ENCODE measurements at places on chromosomes 12 and 14. TPM values are rescaled to one million over a fixed set of nuclear protein-coding genes. Genes with fewer than 3 reads are reported as not detected.

DNA sequence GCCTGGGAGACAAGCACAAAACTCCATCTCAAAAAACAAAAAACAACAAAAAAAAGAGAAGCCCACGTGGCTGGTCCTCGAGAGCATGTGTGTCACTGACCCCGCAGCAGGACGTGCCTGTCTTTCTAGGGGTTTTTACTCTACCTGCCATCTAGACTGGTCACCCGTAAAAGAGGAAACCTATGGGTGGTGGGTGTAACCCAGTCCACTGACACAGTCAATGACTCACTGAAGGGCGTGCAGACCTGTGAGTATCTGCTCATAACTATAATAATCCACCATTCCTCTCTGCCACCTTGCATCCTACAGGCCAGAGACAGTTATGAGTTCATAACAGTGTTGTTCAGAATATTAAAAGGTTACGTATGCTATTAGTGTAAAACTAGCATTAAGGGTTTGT, 4.6 kb downstream of the GOLGA3 start:
- peaks cover 69% of the 10 kb centered on the region for H3K36me3 ChIP-seq
- no peak overlapping the region for H3K27ac ChIP-seq
- H3K4me3 ChIP-seq = no peak overlapping the region
- H3K27me3 ChIP-seq = no peaks in the 10 kb centered on the region
- peaks cover 22% of the 10 kb centered on the region for H3K4me1 ChIP-seq
- DNase-seq = no peak

DNA sequence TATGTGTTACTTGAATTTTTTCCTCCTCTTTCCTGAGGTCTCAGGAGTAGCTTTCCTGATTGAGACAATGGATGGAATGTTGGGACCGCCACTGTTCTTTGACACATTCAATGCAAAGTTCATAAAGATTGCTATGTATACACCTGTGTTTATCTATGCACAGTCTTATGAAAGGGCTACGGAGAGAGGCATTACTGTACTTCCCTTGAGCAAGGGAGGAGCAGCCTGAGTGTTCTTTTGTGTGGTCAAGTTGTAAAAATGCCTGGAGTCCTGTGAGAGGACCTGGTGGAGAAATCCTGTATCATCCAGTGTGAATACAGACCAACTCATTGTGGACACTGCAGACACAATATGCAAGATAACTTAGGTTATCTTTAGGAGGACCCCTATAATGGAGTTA, 1.2 kb downstream of the SRGAP1 start:
- H3K27ac ChIP-seq = no peak overlapping the region
- no peak for DNase-seq
- peaks cover 45% of the 10 kb centered on the region for H3K27me3 ChIP-seq
- H3K4me3 ChIP-seq = no peak overlapping the region
- H3K4me1 ChIP-seq = peaks cover 8% of the 10 kb centered on the region

DNA sequence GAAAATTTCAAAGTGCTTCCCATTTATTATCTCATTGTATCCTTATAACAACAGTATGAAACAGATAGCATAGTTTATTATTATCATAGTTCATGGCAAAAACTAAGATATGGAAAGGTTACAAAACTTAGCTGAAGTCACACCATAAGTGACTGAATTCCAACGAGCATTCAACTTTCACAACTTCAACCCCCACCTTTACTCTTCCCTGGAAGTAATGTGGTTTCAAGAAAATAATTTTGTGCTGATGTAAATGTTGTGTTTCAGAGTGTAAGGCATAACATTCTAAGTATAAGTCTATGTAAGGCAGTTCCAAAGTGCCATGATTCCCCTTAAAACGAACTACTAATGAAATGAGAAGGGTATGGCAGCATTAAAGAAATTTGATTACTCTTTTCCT, 454.5 kb downstream of the BCAT1 start:
- no peak overlapping the region for H3K4me3 ChIP-seq
- H3K27me3 ChIP-seq = no peaks in the 10 kb centered on the region
- no peak overlapping the region for H3K27ac ChIP-seq

DNA sequence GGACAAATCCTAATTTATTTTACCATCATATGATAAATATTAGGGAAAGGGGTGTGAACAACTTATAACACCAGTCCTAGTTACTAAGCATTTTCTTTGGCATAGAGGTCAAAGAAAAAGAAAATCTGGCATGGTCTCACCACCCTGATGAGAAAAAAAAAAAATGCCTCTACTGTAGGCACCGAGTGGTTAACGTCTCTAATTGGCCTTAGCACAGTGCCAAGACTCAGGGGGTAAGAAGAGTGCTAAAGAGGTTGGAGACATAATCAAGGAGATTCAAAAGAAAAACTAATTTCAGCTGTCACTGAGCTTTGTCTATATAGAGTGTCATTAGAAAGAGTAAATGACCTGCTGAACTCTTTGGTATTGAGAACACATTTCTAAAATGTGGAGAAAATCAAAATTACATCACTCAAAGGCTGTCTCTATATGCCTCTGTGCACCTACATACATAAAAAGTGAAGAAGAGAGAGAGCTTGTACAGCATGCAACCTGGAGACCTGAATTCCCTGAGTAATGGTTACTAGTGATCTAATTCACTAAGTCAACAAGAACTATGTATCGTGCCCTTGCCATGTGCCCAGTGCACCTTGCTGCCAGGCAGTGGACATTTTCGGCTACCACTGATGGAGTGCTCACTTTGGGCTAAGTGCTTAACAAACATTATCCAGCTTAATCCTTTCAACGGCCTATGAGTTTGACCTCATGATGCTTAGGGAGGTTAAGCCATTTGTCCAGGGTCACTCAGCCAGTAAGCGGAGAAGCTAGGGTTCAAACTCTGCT, 113.8 kb upstream of the G2E3 start:
- no peaks in the 10 kb centered on the region for H3K27me3 ChIP-seq
- no peaks in the 10 kb centered on the region for H3K36me3 ChIP-seq
- H3K27ac ChIP-seq = no peak overlapping the region
- DNase-seq = no peak
- H3K4me1 ChIP-seq = no peaks in the 10 kb centered on the region

DNA sequence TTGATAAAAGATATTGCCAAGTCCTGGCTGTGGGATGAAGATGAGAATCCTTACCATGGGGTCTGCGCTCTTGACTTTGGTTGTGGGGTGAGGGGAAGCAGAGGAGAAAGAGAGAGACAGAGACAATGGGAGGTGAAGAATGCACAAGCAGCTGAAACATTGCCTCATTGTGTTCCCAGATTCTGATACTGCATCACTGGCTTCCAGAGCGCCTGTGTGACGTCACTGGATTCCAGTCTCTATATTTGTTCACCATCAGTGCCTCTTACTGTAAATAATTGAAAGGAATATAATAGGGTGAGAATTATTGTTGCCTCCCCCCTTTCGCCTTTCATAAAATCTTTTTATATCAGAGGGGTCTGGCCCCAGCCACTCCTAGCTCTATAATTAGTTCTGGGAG, 188.9 kb upstream of the NTF3 start:
- no peaks in the 10 kb centered on the region for H3K4me1 ChIP-seq
- no peak overlapping the region for H3K27ac ChIP-seq
- no peak overlapping the region for H3K4me3 ChIP-seq
- no peak for DNase-seq

GRCh38 chr12:20525064-20525610, 156.8 kb downstream of the PDE3A start:
- no peaks in the 10 kb centered on the region for H3K27me3 ChIP-seq
- H3K4me3 ChIP-seq = no peak overlapping the region
- H3K4me1 ChIP-seq = no peaks in the 10 kb centered on the region
- no peaks in the 10 kb centered on the region for H3K36me3 ChIP-seq
- no peak for DNase-seq
- no peak overlapping the region for H3K27ac ChIP-seq

GRCh38 chr12:115394496-115395220, 710.7 kb upstream of the TBX3 start:
- no peaks in the 10 kb centered on the region for H3K27me3 ChIP-seq
- no peaks in the 10 kb centered on the region for H3K36me3 ChIP-seq
- no peak for DNase-seq
- H3K27ac ChIP-seq = no peak overlapping the region
- no peak overlapping the region for H3K4me3 ChIP-seq

GRCh38 chr12:59389968-59390576, 205.8 kb upstream of the SLC16A7 start:
- no peaks in the 10 kb centered on the region for H3K36me3 ChIP-seq
- DNase-seq = no peak

GRCh38 chr12:83097643-83098342, 411.1 kb downstream of the TMTC2 start:
- H3K27me3 ChIP-seq = no peaks in the 10 kb centered on the region
- H3K27ac ChIP-seq = no peak overlapping the region
- H3K4me3 ChIP-seq = no peak overlapping the region
- H3K36me3 ChIP-seq = no peaks in the 10 kb centered on the region

GRCh38 chr14:102394717-102395375, 32.1 kb downstream of the TECPR2 start:
- H3K4me3 ChIP-seq = peak overlapping the region; percentile 12
- no peaks in the 10 kb centered on the region for H3K27me3 ChIP-seq
- H3K4me1 ChIP-seq = peaks cover 6% of the 10 kb centered on the region
- peaks cover 34% of the 10 kb centered on the region for H3K36me3 ChIP-seq
- peak; percentile 60 for DNase-seq

- peaks cover 65% of the 10 kb centered on the region for H3K36me3 ChIP-seq
- H3K4me3 ChIP-seq = peak overlapping the region; percentile 87
- DNase-seq = peak; percentile 78
- peak overlapping the region; percentile 98 for H3K27ac ChIP-seq
Measured at GRCh38 chr14:100070310-100070709, 5.1 kb downstream of the EVL start.

GRCh38 chr14:61950340-61950739, 188.1 kb downstream of the SNAPC1 start:
- DNase-seq = no peak
- H3K36me3 ChIP-seq = no peaks in the 10 kb centered on the region
- no peak overlapping the region for H3K27ac ChIP-seq

GRCh38 chr12:99389751-99390150, 257.8 kb upstream of the GARIN6 start:
- no peaks in the 10 kb centered on the region for H3K27me3 ChIP-seq
- H3K4me1 ChIP-seq = no peaks in the 10 kb centered on the region
- no peak for DNase-seq
- H3K4me3 ChIP-seq = no peak overlapping the region

DNA sequence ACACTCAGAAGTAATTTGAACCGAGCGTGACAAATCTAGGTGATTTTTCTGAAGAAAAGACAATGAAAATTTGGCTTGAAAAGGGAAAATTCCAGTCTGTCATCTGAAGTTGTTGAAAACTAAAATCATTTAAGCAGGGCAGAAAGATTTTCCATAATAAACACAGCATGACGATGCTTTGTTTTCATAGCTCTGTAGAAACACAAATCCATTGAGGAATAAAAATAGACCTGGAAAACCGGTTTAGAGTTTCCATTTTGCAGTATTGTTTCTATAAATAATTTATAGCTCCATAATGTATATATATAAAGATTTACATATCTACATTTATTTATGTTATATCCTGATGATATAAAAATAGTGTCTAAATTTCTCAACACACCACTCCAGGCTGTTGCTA, 1918.5 kb upstream of the FLRT2 start:
- DNase-seq = no peak
- H3K4me1 ChIP-seq = no peaks in the 10 kb centered on the region
- no peak overlapping the region for H3K27ac ChIP-seq
- H3K27me3 ChIP-seq = no peaks in the 10 kb centered on the region
- H3K36me3 ChIP-seq = no peaks in the 10 kb centered on the region

GRCh38 chr14:85221832-85222231, 308.1 kb upstream of the FLRT2 start:
- no peak for DNase-seq
- no peak overlapping the region for H3K4me3 ChIP-seq

HCAR3 gene
- 0.84 TPM for total RNA-seq

ITGB7 gene
- total RNA-seq = 239 TPM

PRPH gene
- total RNA-seq = not detected

OR6C75 gene
- not detected for total RNA-seq

LBHD2 gene
- total RNA-seq = not detected

NRL gene
- 1.2 TPM for total RNA-seq

SLC25A21 gene
- not detected for total RNA-seq
